Large intestine (tissue), 12 donors: ENCODE measurements at places on chromosomes 4 and X.

DNA sequence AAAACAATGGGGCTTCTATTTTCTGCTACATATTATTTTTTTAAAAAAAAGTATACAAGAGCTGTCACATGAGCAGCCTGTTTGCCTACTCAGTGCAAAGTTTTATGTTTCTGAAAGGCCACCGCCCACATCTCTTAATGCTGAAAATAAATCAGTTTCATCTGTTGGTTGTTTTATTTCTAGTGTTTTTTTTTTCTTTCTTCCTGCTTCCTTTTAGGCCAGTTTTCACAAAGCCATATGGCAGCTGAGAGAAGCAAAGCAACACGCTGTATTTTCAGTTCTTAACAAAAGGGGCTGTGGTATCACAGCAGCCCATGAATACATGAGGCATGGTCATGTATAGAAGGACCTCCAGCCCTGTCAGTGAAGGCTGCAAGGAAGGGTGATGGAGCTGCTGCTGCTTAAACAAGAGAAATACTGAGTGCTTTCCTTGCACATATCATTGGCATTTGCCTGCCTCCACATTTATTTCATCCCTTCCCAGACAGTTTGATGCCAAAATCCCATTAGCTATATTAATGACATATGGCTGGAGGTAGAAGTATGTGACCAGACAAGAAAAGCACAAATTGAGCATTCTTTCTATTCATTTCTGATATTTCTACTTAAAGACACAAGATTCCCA is 172.5 kb downstream of the PCDH18 start:
- no peak for DNase-seq

DNA sequence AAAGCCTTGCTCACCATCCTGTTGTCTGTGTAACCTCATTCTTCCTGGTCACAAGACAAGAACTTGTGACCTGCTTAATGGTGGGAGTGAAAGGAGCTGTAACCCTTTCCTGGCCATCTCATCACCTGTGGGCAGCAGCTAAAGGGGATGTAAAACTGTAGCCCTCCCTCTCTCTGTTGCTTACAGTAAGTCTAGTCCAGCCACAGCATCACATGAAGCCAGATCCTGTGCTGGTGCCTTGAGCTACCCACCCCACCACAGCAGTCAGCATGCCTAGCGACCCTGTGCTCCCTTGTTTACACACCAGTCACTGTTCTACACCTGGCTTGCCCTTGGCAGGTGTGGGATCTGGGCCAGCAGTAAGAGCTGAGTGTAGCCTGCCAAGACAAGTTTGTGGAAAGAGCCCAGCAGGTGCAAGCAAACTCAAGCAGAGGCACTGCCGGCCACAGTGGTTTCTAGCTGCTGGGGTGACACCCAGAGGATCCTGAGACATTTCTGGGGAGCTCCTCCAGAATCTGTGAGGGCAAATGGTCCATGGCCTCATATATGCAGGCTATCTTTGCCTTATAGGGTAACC is 41.0 kb downstream of the UGT2B28 start:
- peak; percentile 5 for DNase-seq

GRCh38 chr4:174808836-174809235 is 20.2 kb downstream of the GLRA3 start:
- no peak for DNase-seq

GRCh38 chr4:82715731-82716617 is 82.6 kb downstream of the SCD5 start:
- DNase-seq: peak; percentile 56

GRCh38 chrX:101257448-101258258 is 33.5 kb downstream of the TAF7L start:
- DNase-seq: no peak

GRCh38 chrX:136941396-136942337 is 61.1 kb upstream of the RBMX start:
- DNase-seq: no peak

- no peak for DNase-seq
Observed at GRCh38 chrX:39157796-39158195, 356.5 kb downstream of the MID1IP1 start.
